Ascending aorta (tissue), 2 donors: ENCODE measurements at places on chromosomes 1 and 21.

DNA sequence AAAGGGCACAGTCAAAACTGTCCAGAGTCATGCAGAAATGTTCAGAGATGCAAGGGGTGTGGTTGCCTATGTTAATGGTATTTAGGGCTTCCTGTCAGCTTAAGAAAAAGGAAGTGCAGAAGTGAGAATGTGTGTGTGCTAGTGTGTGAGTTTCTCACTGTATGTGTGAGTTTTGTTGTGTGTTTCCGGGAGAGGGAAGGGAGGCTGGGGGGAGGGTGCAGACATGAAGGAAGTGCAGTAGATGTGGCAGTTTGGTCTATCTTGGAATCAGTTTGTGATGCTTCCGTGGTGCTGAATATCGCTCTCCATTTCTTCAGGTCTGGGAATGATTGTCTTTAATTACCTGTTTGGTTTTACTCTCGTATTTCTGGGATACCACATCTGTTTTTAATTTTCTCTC, 16.5 kb upstream of the ATP6V1G3 start:
- no peaks in the 10 kb centered on the region for H3K36me3 ChIP-seq
- H3K27ac ChIP-seq: no peak overlapping the region
- H3K27me3 ChIP-seq: no peaks in the 10 kb centered on the region

GRCh38 chr1:46489169-46489637, 433 bp upstream of the DMBX1 start:
- H3K36me3 ChIP-seq: no peaks in the 10 kb centered on the region
- H3K27me3 ChIP-seq: peaks cover 29% of the 10 kb centered on the region
- no peak for DNase-seq
- peaks cover 9% of the 10 kb centered on the region for H3K4me1 ChIP-seq
- peak overlapping the region; percentile 55 for H3K4me3 ChIP-seq

DNA sequence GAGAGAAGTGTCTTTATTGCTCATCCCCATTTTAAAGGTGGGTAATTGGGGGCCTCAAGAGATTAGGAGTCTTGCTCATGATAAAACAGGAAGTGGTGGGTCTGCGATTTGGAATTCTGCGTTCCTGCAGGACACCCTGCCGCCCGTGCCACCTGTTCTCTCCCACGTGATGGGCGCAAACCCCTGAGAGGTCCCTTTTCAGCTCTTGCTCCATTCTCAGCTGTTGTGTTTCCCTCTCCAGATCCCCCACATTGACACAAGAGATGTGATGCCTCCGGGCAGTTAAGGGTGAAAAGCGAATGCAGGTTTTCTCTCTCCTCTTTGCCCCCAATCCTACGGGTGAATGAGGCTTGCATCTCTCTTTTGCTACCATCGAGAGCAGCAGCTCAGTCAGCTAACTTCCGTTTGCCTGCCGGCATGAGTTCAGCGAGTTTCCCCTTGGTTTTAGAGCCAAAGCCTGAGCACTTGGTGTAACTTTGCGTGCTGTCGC, 57.5 kb downstream of the KIF26B start:
- no peak overlapping the region for H3K4me3 ChIP-seq
- H3K4me1 ChIP-seq: no peaks in the 10 kb centered on the region
- no peak overlapping the region for H3K27ac ChIP-seq

DNA sequence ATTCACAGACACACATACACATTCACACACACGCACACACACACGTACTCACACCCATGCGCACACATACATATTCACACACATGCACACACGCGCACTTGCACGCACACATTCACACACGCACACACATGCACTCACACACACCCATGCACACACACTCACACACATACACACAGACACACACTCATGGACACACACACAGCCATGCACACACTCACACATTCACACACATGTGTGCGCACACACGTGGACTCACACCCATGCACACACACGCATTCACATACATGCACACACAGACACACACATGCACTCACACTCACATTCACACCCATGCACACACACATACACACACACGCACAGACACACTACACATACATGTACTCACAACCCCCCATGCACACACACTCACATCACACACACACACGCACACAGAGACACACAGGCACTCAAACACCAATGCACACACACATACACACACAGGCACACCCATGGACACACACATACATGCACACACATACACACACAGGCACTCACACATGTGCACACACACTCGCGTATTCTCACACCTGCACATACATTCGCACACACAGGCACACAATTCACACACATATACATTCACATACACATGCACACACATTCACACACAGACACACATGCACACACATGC, 589.1 kb downstream of the PTPRU start:
- H3K27me3 ChIP-seq: no peaks in the 10 kb centered on the region
- no peaks in the 10 kb centered on the region for H3K36me3 ChIP-seq
- no peak overlapping the region for H3K27ac ChIP-seq
- no peak for DNase-seq
- H3K4me3 ChIP-seq: no peak overlapping the region

DNA sequence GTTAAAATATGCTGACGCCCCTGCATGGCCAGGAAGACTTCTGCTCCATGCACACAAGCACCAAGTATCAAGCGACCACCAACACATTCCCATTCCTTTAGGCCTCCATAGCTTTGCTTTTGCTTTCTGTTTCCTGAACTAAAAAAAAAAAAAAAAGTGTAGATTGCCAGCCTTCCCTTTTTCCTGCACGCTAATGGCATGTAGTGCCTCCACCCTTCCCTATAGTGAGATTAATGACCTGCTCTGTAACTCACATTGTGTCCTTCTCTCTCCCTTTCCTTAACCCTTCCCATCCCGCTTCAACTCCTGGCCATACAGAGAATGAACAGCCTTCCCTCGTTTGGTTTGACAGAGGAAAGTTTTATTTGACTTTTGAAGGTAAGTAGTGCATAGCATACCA, 57.1 kb upstream of the DYNLT5 start:
- no peaks in the 10 kb centered on the region for H3K4me1 ChIP-seq
- DNase-seq: no peak
- H3K27ac ChIP-seq: no peak overlapping the region
- no peaks in the 10 kb centered on the region for H3K27me3 ChIP-seq
- peaks cover 13% of the 10 kb centered on the region for H3K36me3 ChIP-seq

DNA sequence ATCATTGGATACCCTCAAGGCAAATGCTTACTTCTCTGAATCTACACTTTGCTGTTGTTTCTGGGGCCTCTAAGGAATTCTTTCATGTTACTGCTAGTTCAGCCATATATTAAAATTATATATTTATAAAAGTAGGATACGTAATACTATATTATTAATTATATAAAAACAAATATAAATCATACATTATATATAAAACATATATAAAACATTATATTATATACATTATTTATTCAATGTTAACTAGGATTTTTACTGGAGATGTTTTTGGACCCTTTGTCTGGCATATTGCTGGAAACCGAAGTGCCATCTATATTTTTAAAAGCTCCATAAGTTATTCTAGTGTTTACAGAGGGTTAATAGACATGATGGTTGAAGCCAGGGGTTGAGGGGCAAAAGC, 12.2 kb downstream of the ALG6 start:
- no peaks in the 10 kb centered on the region for H3K4me1 ChIP-seq
- no peak overlapping the region for H3K4me3 ChIP-seq
- H3K27ac ChIP-seq: no peak overlapping the region
- no peaks in the 10 kb centered on the region for H3K36me3 ChIP-seq
- no peak for DNase-seq

DNA sequence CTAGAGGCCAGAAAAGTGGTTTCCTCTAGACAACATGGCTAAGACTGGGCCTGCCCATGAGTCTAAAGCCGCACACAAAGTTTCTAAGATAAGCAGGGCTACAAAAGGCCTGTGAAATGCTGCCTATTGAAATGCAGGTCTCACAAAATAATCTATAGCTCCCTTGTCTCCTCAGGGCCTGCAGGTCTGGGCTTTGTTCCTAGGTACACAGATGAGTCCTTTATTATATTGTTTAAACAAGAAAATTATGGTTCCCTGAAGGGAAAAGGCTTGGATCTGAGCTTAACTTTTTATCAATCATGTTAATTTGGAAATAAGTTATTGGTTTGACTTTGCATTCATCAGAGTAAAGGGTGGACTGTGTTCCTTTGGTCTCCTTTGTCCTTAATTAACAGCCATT, 413.4 kb upstream of the BEND5 start:
- H3K4me1 ChIP-seq: no peaks in the 10 kb centered on the region
- no peak for DNase-seq
- no peak overlapping the region for H3K27ac ChIP-seq
- no peaks in the 10 kb centered on the region for H3K36me3 ChIP-seq
- no peak overlapping the region for H3K4me3 ChIP-seq

- no peak overlapping the region for H3K4me3 ChIP-seq
- H3K27ac ChIP-seq: no peak overlapping the region
- DNase-seq: no peak
- H3K27me3 ChIP-seq: no peaks in the 10 kb centered on the region
- H3K4me1 ChIP-seq: no peaks in the 10 kb centered on the region
- peaks cover 22% of the 10 kb centered on the region for H3K36me3 ChIP-seq
Measured at GRCh38 chr1:117897551-117897950, 31.9 kb downstream of the GDAP2 start.

GRCh38 chr1:5658340-5659316, 333.6 kb downstream of the NPHP4 start:
- H3K4me3 ChIP-seq: no peak overlapping the region
- no peak for DNase-seq

DNA sequence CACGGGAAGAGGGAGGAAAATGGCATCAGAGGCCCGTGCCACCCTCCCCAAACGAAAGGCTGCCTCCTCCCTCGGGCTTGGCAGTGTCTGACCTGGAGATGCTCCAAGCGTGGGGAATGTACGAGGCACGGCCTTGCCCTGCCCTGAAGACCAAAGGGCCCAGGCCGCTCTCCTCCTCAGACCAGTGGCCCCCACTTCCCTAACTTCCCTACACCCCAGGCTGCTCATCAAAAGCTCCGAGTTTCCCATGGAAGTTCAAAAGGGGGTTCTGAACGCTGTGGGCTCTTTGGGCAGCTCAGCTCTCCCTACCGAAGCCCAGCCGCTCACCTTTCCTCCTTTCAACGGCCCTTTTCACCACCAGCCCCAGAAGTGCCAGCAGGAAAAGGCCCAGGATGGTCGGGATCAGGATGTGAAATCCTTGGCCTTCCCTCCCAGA, 11.8 kb downstream of the FCMR start:
- H3K36me3 ChIP-seq: no peaks in the 10 kb centered on the region
- H3K27ac ChIP-seq: no peak overlapping the region
- DNase-seq: no peak
